ENCODE measurements at places on chromosomes 1 and 21.

- DNase-seq = no peak
Measured at GRCh38 chr1:3474421-3474820, 20.0 kb downstream of the ARHGEF16 start.

DNA sequence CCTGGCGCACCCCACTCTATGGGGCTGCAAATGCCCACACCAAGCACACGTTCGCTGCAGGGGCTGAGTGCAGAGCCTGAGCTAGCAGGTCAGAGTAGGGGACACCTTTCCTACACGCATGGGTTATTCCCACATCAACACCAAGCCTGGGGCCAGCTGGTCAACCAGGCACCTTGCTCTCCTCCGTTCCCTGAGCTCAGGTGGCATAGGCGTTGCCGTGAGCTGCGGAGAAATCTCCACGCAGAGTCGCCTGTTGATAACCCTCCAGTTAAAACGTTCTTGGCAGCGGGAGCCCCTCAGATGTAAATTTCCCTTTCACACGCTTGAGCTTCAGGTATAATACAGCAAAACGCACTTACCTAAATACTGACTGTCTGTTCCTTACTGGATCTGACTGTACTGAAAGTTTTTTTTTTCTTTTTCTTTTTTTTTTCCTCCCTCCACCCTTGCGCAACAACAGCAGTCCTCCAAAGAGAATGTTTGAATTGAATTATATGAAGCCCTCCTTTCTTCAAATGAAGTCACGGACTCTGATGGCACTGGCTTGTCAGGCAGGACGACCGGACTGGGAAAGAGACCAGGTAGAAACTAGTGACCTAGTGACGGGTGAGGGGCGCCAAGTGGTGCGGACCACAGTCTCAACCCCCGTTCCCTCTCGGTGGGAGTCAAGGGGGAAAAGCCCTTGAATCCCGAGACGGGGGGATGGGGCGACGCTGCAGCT lies 2.1 kb downstream of the BRINP3 start:
- no peak for DNase-seq

- DNase-seq = peak; percentile 85
Measured at GRCh38 chr1:239810061-239810481, 281.6 kb upstream of the FMN2 start.

DNA sequence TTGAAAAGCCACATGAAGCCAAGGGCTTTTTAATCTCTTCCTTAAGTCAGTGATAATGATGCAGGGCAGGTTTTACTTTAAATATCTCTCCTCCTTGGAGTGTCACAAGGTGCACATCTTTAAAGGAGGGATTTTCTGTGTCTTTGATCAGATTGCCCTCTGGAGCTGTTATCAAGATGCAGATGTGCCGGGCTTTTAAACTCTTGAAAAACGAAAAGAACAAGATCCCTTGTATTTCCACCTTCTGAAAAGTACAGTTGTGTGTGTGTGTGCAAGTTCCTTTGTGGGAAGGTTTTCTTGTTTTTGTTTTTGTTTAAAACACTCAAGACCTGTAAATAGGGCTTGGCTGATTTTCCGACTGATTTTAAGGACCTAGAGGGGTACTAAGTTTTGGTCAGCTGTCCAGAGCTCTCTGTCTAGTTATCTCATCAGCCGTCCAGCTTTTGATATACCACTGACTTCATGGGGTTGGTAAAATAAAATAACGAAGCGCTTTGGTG lies 1.6 kb downstream of the MARK1 start:
- DNase-seq = no peak

- DNase-seq = peak; percentile 44
Measured at GRCh38 chr1:184823080-184823479, 68.4 kb upstream of the EDEM3 start.

DNA sequence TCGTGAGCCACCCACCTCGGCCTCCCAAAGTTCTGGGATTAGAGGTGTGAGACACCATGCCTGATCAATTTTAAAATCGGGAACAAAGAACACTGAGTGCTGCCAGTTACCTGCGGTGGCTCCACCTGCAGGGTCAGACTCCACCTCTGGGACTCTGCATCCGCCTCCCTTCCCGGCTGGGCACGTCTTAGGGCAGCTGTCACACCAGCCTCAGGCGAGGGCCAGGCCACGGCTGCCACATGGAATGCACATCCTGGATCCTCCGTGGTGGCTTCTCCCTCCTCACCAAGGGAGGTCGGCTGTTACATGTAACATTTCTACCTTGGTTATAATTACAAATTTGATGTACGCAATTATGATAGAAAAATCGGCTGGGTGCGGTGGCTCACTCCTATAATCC lies 5.9 kb upstream of the MXRA8 start:
- no peak for DNase-seq
